ENCODE measurements at places on chromosomes 12 and 14. TPM values are rescaled to one million over a fixed set of nuclear protein-coding genes. Genes with fewer than 3 reads are reported as not detected.

EXOC3L4 gene
- total RNA-seq: 0.38 TPM

- DNase-seq: no peak
Measured at GRCh38 chr14:77151245-77151644, 9.7 kb upstream of the ZDHHC22 start.

GRCh38 chr12:44525806-44526654, 350.1 kb downstream of the NELL2 start:
- DNase-seq: no peak

GRCh38 chr12:130799051-130799450, 40.0 kb downstream of the STX2 start:
- DNase-seq: no peak

All from Right ventricle myocardium superior (tissue), 1 donor.